CD4-positive, alpha-beta T cell treated with Interleukin-4 for 4 hours (primary cell): ENCODE measurements at places on chromosomes 12 and 14.

DNA sequence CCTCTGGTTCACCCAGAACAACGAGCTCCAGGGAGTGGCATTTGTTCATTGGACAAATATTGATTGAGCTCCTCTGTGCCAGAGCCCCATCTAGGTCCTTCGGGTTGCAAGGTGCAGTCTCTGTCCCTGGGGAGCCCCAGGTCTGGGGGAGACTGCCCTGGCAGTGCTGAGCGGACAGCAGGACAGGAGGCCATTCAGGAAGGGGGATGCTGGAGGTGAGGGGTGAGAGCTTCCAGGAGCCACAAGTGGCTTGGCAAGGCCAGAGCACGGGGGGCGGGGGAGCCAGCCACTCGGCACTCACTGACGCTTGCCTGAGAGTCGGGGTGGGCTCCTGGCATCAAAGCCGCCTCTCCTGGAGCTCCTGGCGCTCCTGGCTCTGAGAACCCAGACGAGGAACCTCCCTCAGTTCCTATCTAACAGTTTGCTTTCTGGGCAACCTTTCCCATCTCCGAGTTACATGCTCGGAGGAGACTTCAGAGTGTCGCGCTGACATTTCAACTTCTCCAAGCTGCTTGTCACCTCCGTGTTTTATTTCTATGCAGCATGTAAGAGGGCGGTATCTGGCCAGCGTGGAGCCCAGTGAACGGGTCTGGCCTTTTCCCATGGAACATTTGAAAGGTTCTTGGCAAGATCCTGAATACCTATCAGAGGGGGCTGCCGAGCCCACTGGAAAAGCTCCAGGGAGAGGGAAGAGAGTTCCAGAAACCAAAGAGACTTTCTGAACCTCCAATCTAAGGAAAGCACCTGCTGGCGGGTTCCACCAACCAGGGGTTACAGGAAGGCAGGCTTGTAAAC is 62.0 kb upstream of the BCL11B start:
- DNase-seq: no peak

DNA sequence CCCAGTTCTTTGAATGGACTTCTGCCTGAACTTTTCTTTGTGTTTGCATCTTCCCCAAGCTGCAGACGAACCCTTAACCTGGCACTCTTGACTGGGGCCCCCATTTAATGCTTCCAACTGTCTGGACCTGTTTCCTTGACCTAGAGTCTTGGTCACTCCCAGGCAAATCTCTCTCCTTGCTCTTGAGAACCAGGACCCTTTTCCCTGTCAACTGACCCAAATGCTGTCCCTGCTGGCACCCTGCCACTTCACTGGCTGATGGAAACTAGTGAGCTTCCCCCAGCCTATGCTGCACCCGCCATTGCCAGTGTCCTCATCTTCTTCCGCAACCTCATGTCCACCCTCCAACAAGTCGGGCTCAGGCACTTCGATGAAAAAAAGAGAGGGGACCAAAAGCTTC is 79.5 kb downstream of the PRIMA1 start:
- DNase-seq: no peak

- no peak for DNase-seq
Measured at GRCh38 chr14:102849526-102850379, 72.5 kb downstream of the TRAF3 start.

- no peak for DNase-seq
Measured at GRCh38 chr12:77578466-77579220, 252.1 kb upstream of the NAV3 start.

- DNase-seq: no peak
Measured at GRCh38 chr14:104856157-104856868, 8.8 kb upstream of the CEP170B start.

- DNase-seq: no peak
Measured at GRCh38 chr12:72144553-72144952, 127.6 kb upstream of the TRHDE start.
